NCI-H345 (cell line): ENCODE measurements at places on chromosomes 16 and 17.
A peak's percentile ranks its signal among the peaks of the same experiment; 100 is the strongest.

DNA sequence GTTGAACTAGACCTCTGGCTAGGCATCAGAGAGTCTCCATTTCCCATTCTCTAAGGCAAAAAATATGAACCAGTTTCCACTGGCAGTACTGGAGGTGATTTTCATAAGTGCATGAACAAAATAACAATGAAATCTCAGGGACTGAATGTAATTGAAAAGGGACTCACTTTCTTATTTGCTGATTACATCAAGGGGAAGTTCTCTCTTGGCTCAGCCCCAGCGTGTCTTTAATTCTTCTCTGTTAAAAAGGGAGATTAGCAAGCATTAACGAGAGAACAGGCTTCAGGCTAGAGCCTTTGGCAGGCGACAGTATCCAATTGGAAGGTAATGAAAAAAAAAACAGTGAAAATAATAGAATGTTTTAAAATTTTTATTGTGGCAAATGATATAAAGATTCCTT, 34.0 kb upstream of the ADAMTS18 start:
- no peak for DNase-seq

- DNase-seq = no peak
Observed at GRCh38 chr17:78541488-78542206, 35.5 kb downstream of the DNAH17 start.

- peak; percentile 69 for DNase-seq
Observed at GRCh38 chr17:20944014-20944865, 98.6 kb downstream of the USP22 start.

- no peak for DNase-seq
Observed at GRCh38 chr17:45355087-45355486, 38.3 kb upstream of the MAP3K14 start.

GRCh38 chr17:81579298-81579697, 27.1 kb upstream of the FAAP100 start:
- DNase-seq = no peak

- no peak for DNase-seq
Observed at GRCh38 chr17:60303406-60304099, 88.4 kb downstream of the USP32 start.

- no peak for DNase-seq
Observed at GRCh38 chr16:49828533-49829267, 27.2 kb downstream of the ZNF423 start.

- DNase-seq = no peak
Observed at GRCh38 chr16:79362300-79362970, 238.1 kb downstream of the MAF start.

DNA sequence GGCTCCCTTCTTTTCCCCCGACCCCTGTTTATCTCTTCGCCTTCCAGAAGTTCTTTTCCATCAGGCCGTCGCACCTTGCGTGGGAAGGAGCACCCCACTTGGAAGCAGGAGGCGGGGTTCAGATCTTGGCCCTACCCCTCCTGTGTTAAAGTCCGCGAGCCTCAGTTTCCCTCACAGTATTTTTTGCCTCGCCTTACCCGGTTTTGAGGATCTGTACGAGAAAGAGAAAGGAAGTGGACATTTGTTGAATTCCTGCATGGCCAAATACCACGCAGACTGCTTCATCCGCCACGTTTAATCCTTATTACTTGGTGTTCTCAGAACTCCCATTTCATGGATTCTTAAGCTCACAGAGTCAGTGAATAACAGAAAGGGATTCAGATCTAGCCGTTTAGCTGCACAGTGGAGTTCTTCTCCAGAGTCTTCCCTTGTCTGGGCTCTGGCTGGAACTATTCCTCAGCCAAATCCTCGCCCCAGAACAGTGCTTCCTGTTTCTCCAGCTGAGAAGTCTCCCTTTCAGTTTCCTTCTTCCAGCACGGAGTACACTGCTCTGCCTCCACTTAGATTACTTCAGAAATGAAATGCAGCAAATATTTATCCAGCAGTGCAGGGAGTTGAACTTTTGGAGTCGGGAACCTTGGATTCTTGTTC, 590 bp downstream of the TMEM219 start:
- DNase-seq = no peak

GRCh38 chr16:89744813-89745212, 23.5 kb downstream of the ZNF276 start:
- DNase-seq = no peak

- no peak for DNase-seq
Observed at GRCh38 chr17:63774141-63774968, at the start of gene DDX42. Gene DDX42, plus strand, starts transcription at chr17:63774170. Its CDS starts 12,880 bp downstream, at chr17:63787050.

- no peak for DNase-seq
Observed at GRCh38 chr17:60060474-60060873, 18.2 kb downstream of the HEATR6 start.

DNA sequence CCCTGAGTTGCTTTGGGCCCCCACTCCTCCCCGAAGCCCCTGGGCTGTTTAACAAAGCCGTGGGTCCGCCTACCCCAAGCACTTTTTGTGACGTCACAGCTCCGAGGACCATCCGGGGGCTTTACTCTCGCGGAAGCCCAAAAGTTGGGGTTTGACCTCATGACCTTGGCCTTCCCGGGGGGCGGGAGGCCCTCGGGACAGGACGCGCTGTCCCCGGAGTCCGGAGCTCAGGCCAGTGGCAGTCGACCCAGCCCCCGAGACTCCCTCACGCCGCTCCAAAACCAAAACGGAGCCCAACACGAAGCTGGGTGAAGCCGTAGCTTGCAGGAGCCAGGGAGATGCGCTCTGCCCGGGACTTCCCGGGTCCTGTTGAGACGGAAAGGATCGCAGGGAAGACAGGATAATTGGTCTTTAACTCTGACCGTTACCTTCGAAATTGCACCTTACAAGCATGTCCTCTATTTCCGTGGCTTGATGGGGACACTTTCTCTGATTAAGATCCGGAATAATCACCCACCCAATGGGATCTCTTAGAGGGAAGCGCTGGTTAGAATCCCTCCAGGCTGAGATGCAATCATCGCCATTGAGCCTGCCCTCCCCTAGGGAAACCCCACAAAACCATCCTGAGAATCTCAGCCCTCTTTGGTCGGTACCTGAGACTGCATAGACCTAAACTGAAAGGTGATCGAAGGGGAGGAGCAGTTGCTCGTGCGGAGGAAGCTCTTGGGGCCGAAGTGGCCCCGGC, 4.9 kb upstream of the SOX9 start:
- DNase-seq = no peak

GRCh38 chr16:77624085-77624484, 98.2 kb upstream of the NUDT7 start:
- DNase-seq = no peak
